T-helper 22 cell (primary cell): ENCODE measurements at places on chromosomes 2 and 18.

DNA sequence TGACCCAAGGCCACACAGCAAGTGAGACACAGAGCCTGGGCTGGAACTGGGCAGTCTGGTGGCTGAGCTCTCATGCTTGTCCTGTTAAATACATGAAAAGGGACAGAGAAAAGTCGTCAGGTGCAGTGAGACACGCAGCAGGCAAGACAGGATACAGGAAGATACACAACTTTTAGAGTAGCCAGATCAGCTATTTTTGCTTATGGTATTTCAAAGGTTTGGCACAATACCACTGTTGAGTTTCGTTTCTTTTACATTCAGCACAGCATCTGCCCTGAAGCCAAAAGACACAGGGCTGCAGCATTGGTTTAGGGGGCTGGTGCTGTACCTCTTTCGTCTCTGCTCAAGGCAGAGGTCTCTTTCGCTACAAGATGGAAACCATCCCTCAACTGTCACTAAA is 14.0 kb downstream of the FHL2 start:
- no peak for DNase-seq

DNA sequence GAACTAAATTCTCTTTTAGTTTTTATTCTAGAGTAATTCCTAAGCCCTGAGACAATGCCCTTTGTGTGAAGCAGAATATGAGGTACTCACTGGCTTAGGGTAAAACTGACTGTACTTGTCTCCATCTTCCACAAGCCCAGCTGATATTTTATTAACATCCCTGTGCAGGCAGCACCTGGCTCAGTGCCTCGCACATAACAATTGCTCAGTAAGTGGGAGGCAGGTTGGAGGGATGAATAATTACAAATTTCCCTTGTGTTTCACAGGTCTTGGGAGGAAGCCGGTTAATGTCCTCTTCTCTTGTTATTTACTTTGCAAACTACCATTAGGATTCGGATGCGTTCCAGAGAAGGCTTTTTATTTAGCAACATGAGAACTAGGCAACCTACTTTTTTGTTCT is 249.8 kb upstream of the FSHR start:
- no peak for DNase-seq

GRCh38 chr2:201440182-201440581 is 11.1 kb downstream of the TRAK2 start:
- DNase-seq, result no peak

DNA sequence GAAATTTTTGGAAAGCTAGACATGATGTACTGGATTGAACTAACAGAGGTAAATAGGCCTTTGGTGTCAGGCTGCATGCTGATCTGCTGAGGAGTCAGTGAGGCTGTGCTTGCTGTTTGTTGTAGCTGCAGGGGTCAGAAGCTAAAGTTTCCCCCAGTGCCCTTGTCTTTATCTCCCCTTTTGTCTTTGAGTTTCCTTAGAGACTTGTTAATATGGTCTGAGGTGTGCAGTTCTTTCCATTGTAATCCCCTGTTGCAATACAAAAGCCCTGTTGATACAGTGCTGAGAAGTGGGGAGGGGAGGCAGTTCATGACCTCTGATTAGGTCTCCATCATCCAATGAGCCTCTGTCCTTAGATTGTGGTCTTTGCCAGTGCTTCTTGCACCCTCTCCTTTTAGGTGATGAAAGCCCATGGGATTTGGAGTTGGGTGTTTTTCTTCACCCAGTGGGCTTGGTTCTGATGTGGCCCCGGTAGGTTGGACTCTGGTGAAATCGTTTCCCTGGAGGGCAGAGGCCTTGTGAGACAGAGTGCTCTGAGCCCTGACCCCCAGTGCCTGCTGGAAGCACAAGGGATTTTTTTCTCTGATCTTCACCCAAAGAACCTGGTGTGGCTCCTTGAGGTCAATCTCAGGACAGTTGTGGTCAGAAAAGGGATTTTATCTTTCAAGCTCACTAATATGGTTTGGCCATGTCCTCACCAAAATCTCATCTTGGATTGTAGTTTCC is 163.1 kb downstream of the TMEM18 start:
- DNase-seq, result no peak

DNA sequence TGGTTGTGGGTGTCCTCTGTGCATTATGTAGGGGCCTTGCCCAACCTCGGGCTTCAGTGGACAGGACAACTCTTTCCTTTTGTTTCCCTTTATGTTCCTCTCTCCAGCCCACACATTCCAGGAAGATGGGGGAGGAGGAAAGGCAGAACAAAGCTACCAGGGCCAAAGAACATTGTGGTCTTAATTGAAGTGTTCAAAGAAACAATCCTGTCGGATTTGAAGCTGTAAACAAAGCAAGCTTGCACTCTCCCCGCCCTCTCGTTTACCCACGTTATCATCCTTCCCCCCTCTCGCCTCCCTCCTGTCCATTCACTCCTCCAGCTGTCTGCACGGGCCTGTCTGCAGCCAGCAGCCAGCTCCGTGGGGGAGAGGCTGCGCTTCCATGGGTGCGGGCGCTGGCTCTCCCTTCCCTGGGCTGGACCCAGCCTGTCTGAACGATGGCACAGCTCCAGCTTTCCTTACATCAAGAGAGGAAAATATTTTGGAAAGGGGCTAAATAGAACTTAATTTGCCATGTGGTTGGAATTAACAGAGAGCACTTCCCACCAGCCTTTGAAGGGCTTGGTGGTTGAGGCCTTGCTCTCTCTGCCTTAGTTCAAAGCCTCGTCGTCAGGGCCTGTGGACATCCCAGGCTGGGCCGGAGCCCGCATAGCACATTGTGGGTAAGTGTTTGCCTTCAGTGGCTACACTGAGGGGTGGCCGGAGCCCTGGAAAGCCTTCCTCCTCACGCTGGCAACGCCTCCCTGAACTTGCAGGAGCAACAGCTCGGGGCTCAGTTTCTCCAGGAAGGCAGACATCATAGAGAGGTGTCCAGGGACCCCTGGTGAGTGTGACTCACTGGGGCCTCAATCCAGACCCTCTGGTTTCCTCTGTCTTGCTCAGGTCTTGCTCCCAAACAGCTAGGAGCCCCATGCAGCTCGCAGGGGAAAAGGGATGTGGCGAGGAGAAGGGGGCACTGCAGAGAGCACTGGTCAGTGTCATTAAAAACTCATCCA is 60.6 kb upstream of the HS6ST1 start:
- no peak for DNase-seq
